ENCODE measurements at places on chromosomes 2 and 18. TPM values are rescaled to one million over a fixed set of nuclear protein-coding genes. Genes with fewer than 3 reads are reported as not detected.

DNA sequence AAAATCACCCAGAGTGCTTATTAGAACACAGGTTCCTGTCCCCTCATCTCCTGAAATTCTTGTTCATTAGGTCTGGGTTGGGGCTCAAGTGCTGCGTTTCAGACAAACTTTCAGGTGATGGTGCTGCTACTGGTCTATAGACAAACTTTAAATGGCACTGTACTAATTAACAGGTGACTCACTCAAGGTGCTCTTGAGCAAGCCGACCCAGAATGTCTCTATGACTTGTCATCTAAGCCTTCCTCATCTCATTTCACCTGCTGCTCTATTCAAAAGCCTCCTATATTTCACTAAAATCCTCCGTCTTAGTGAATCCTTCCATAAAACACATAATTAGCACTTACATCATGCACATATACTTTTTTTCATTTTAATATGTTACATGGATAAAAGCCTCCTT, 29.9 kb upstream of the STK39 start:
- no peak for DNase-seq

DNA sequence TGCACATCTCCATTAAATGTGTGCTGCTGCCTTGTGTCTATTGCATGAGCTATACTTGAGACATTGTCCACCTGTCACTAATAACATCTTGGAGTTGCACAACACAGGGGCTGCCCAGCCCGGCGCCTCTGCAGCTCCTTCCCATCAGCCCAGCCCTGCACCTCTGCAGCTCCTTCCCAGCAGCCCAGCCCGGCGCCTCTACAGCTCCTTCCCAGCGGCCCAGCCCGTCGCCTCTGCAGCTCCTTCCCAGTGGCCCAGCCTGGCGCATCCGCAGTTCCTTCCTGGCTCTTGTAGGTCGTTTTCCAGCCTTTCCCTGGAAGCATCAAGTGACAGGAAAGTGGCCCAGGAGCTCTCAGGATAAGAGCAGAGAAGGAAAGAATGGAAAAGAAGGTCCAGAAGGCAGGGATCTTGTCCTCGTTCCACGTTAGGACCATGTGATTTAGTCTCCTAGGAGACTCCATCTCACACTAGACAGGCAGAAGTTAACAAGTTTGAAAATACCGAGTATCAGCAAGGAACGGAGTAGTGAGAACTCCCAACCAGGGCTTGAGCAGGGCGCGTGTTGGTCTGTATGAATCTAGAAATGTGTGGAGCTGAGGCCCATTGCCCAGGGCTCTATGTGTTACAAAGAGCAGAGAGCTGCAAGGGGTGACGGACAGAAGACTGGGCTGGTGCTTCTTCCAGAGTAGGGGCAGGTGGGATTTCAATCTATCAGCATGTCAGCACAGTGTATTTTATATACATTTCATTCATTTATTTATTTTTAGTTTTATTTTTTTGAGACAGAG, 115.7 kb upstream of the TPO start:
- no peak for DNase-seq

- DNase-seq, result no peak
These were observed 57.8 kb downstream of the VIL1 start for GRCh38 chr2:218476676-218477075.

- DNase-seq, result no peak
These were observed 60.7 kb upstream of the RAPGEF4 start for GRCh38 chr2:172674968-172675303.

- no peak for DNase-seq
These were observed 2.5 kb downstream of the NAB1 start for GRCh38 chr2:190651413-190651812.

GRCh38 chr18:69951182-69951581, 3.5 kb upstream of the CD226 start:
- no peak for DNase-seq

DNA sequence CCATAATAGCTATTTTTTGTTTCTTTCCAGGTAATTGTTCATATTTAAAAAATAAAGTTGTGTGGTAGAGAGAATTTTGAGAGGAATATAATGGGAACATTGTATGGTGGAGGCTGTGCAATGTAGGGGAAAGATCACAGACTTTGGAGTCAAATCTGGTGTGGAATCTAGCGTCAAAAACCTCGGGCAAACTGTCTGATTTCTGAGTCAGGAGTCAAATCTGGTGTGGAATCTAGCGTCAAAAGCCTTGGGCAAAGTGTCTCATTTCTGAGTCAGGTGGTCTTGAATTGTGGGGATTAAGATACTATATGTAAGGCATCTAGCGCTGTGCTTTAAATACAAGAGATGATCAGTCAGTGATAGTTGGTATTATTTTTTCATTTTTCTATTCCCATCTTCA, 5.1 kb downstream of the PTPN4 start:
- DNase-seq, result no peak

- no peak for DNase-seq
These were observed 150.9 kb downstream of the PDE11A start for GRCh38 chr2:177921726-177922125.

DNA sequence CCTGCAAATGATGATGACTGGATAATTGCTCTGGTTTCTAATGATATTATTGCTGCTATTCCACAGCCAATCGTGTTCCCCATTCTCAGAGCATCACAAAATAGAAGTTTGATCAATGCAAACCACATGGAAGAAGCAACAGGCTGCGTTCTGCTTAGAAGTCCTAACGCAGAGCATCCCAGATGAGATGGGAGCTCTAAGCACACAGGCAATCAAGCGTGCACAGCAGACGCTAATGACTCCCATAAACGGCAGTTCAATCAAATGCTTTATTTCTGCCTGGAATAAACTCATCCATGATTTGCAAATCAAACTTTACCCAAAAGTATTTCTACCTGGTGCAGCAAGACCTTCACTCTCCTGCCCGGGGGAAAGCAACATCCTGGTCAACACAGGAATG, 304.2 kb downstream of the FBXO15 start:
- no peak for DNase-seq

GRCh38 chr18:47899107-47899840, 31.2 kb downstream of the SMAD2 start:
- no peak for DNase-seq

DNA sequence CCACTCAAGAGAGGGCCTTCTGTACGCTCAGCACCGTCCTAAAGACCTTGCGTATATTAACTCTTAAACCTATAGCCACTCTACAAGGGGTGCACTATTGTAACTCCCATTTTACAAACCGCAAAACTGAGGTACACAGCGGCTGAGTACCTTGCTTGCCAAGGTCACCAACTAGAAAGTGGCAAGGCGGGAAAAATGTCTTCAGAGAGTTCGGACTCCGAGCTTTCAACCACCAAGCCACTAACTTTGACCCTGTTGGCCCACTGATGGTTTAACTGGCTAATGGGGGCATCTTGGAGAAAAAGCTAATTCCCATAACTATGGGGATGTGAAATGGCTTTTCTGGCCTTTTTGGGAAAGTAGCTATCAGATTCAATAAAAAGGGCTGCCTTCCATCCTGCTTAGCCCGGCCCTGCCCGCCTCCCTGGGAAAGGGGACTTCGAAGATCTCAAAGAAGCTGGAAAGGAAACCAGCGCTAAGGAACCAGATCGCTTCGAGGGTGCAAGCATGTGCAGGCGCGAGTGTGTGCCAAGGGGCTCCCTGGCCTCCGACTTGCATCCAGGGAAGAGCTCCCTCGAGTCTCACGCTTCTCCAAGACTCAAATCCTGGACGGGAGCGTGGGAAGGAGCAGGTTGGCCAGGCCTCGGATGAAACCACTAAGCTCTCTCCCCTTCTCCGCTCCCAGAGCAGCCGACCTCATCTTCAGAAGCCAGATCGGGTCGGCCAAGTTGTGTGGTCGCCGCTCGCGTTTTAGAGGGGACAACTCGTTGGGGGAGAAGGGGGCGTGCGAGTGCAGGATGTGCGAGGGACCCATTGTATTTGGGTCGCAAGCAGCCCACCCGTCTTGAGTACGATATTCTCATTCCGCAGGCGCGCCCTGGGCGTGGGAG, 2.2 kb upstream of the SP5 start:
- peak; percentile 4 for DNase-seq

DNA sequence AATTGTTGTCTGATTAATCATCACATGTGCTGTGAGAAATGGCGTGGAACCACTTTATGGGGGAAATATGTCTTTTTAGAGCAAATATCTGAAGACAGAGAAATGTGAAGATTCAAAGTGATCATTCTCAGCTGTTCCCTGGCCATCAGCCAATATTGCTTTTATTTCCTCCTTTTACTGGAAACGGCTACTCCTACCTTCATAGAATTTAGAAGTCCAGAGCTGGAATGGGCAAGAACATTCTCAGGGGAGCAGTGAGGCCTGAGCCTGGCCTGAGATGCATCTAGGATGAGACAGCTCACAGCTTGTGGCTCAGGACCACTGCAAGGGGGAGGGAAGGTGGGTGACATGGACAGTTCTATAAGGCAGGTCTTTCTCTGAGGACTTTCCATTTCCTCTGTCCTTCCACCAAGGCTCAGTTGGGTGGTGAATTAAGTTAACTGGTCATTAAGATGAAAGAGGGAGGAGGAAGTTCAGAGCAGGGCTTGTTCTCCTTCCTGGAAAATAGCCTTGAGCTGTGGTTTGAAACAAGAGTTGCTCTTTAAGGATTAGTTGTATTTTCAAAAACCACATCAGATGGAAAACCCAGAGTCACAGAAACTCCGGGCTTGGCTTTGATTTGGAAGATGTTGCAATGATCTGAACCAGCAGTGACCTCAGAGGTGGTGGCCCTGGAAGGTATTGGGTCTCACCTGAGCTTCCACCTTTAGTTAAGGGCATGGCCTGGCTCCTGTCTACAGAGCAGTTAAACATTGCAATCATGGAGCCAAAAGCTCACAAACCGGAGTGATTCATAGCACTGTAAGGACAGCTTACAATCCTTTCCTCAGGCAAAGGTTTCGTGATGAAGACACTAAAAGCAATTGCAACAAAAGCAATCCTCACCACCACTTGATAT, 144.3 kb downstream of the VAPA start:
- no peak for DNase-seq

GPR35 gene
- total RNA-seq, result 132 TPM

KCNG2 gene
- total RNA-seq, result not detected

COL3A1 gene
- total RNA-seq, result 299 TPM

MRPS5 gene
- total RNA-seq, result 68.6 TPM

FAM210A gene
- total RNA-seq, result 16.2 TPM

UGT1A1 gene
- 4.0 TPM for total RNA-seq

EGR4 gene
- total RNA-seq, result not detected

CCNYL1 gene
- total RNA-seq, result 53.9 TPM
